Stimulated activated CD4-positive, alpha-beta T cell treated with anti-CD3 and anti-CD28 coated beads, Interleukin-1b, Interleukin-23, amount 100 ng/mL, for 1 hour (primary cell): ENCODE measurements at places on chromosomes 11 and 22.

DNA sequence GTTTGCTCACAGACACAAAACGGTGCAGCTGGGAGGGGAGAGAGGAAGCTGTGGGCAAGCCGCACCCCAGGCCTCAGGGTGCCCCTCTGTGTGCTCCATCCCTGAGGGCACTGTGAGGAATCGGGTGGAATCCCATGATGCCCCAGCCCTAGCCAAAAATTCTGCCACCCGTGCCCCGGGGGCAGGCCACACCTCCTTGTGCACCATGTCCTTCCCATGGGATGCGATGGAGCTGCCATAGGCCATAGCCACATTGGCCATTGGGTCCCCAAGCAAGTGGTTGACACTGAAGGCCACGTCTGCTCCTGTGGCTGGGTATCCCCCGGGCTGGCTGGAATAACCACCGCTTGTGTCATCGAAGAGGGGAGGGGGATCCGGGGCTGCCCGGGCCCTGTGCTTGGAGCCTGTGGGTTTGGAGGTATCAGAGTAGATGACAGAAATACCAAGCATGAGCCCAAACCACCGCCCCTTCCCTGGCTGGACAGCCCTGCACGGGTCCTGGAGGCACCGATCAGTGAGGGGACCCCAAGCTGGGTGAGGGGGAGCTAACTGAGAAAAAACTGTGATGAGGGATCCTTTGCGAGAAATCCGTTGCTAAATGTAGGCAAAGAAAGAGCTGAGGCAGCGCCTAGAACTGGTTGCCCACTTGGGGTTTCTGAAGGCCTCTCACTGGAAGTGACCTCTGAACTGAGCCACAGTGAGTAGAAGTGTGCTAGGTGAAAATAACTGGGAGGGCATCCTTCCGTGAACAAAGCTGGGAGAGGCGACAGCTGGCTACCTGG lies 863 bp downstream of the YIF1A start:
- DNase-seq: no peak

DNA sequence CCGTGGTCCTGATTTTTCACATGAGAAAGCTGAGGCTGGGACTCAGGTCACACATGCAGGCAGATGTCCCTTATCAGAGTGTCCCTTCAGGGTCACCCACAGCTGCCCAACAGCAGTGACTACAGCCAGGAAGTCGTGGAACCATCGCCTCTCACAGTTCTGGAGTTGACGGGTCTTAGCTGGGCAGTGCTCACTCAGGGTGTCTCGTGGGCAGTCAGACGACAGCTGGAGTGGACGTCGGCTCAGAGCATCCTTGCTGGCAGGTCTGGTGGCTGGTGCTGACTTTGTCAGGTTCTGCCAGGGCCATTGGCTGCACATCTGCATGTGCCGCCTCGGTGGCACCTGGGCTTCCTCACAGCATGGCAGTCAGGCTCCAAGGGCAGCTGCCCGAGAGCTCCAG lies 35.6 kb upstream of the TH start:
- DNase-seq: no peak

DNA sequence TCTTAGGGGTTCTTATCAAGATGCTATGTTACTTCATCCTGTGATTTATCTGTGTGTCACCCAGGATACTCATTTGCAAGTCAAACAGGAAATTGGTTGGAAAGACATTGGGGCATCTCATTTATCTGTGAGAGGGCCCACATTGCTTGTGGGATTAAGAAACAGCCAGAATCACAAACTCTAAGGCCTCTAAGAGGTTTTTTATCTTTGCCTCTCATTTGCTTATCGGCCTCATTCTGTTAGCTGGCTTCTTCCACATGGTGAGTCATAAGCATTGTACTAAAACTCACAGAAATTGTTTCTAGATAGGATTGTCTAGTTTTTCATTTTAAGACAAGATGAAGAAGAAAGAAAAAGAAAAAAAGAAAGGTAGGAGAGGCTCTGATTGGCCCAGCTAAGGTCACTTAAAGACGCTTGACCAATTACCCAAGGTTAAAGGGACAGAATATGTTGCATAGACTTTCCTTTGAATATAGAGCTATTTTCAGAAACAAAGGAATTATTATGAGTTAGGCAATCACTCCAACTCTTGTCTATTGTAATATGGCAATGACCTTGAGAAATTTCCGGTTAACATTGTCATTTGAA lies 121.9 kb downstream of the ARHGAP42 start:
- no peak for DNase-seq

- DNase-seq: no peak
These were observed 33.1 kb upstream of the CARD16 start for GRCh38 chr11:105078283-105078682.

DNA sequence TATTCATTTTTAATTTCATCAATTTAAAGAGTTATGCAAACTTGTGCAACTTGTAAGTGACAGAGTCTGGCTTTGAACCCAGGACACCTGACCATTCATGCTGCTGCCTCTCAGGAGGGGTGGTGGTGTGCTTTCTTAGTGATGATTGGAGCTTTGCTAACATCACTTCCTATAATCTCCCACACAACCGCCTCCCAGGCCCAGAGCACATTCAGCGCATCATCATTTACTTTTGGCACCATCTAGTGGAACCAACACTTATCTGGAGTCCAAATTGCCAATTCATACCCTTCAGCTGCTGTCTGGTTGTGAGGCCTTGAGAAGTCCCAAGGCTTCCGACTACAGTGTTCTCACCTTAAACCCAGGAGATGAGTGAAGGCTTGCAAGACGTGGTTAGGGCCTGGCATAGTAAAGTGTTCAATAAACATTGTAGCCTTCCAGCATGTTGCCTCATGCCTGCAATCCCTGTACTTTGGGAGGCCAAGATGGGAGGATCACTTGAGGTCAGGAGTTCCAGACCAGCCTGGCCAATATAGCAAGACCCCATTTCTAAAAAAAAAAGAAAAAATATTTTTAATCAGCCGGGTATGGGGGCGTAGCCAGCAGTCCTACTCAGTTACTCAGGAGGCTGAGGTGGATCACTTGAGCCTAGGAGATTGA lies 1.1 kb upstream of the TTLL1 start:
- DNase-seq: no peak

GRCh38 chr22:38213319-38213989 lies 11.7 kb downstream of the MAFF start:
- DNase-seq: no peak

DNA sequence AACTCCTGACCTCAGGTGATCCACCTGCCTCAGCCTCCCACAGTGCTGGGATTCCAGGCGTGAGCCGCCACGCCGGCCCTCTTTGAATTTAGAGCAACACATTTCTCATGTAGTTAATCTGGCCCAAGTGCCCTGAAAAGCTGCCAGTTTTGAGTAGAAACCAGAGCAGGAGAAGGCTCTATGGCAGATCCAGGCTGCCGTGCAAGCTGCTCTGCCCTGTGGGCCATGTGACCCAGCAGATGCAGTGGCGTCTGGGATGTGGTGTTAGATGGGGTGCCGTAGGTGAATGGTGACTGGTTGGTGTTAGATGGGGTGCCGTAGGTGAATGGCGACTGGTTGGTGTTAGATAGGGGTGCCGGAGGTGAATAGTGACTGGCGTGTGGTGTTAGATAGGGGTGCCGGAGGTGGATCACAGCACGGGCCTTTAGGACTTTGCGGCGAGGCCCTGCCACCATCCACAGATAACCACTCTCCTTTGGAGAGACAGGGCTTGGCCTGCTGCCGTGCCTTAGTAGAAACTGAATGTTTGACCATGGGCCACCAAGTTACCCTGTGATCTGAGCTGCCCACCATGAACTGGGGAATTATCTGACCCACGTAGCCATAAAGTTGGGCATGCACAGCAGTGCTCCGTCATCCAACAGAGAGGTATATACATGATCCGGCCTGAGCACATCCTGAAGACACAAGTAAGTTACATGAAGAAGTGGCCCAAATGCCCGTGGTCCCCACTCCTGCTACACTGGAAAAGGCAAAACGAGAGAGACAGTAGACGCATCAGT lies 32.7 kb downstream of the ASCL2 start:
- DNase-seq: no peak

DNA sequence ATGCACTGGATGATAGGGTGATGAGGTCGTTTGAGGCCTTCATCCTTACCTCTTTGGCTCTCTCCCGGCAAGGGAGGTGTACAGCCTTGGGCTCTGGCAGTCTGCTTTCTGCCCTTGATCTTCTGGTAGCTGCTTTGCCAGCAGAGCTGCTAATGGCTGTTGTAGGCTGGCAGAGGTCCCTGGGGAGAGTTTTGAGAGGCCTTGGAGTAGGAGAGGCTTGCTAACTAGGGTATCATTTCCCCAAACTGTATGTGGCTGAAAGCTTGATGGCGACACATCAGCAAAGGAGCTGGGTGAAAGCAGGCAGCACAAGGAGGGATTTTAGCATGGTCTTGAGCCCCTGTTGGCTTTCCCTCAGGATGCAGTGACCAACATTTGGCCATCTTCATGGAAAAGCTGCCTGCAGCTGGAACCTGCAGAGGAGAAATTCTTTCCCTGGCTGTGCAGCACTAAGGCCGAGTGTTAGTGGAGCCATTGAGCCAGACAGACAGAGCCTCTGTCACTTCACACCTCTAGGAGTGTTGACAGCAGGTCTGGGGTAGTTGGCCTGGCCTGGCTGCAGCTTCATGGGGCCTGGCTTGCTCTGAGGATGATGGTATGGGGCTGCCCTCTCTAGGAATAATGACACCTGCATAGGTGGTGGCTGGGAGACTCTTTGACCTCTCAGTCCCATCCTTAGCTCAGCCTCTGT lies 3.5 kb upstream of the AMPD3 start:
- no peak for DNase-seq

- DNase-seq: no peak
These were observed 21.5 kb upstream of the CABP2 start for GRCh38 chr11:67544616-67545242.

DNA sequence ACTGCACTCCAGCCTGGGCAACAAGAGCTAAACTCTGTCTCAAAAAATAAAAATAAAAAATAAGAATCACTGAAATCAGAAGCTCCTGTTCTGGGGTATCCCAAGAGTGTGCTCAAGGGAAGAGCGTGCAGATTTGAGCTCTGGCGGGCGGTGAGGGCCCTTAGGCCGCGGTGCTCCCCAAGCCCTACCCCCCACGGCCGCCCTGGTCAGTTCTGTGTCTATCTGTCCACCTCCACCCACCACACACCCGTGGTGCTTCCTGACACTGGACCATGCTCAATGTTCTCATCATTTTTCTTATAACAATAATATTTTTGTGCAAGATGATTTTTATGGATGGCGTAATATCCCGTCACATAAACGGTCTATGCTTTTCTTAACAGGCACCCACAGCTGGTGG lies 71.1 kb downstream of the RTL6 start:
- DNase-seq: no peak

DNA sequence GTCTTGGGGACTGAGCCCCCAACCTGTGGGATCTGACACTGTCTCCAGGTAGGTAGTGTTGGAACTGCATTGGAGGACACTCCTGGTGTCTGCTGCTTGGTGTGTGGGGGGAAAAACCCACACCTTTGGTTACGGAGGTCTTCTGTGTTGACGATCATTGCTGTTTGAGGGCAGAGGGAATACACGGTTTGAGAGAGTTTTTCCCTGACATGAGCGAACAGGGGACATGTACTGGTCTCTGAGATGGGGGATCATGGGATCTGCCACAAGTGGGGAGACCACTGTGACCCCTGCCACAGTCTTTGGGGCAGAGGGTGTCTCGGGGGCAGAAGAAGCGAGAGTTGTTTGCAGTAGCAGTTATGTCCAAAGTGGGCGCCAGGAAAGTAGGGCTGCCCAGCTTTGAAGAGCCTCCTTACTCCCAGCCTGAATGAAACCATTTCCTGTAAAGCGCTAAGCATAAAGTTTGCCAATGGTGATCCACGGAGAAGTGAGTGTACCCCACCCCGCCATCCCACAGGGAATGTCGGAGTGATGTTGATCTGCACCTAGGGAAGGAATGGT lies 5.4 kb upstream of the SAA2 start:
- DNase-seq: no peak

DNA sequence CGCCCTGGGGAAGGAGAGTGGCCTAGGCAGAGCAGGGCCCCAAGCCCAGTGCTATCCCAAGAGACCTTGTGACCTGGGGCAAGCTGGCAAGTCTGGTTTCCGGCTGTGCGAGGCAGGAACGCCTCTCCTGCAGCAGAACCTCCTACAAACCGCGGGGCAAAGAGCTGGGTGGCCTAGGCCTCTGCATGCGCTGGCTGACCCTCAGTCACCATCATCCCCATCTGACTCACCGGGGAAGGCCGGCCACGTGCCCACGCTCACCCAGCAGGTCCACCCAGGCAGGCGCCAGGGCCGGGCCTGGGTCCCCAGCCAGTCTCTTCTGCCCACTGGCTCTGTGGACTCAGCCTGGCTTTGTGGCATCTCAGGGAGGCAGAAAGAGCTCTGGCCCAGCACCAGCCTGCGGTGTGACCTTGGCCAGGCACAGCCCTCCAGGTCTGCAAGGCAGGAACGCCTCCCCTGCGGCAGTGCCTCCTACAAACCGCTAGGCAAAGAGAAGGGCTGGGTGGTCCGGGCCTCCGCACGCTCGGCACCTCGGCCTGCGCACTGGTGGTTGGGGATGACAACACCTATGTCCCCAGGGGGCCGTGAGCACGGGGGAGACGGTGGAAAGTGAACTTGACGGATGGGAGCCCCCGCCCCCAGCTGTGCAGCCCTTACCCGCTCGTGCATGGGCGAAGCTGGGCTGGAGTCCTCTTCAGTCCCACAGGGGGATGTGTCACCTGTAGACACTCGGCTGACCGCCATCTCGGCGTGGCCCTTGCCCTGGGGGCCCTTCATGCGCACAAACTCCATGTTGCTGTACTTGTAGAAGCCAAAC lies 38.2 kb downstream of the KIAA0930 start:
- DNase-seq: no peak

DNA sequence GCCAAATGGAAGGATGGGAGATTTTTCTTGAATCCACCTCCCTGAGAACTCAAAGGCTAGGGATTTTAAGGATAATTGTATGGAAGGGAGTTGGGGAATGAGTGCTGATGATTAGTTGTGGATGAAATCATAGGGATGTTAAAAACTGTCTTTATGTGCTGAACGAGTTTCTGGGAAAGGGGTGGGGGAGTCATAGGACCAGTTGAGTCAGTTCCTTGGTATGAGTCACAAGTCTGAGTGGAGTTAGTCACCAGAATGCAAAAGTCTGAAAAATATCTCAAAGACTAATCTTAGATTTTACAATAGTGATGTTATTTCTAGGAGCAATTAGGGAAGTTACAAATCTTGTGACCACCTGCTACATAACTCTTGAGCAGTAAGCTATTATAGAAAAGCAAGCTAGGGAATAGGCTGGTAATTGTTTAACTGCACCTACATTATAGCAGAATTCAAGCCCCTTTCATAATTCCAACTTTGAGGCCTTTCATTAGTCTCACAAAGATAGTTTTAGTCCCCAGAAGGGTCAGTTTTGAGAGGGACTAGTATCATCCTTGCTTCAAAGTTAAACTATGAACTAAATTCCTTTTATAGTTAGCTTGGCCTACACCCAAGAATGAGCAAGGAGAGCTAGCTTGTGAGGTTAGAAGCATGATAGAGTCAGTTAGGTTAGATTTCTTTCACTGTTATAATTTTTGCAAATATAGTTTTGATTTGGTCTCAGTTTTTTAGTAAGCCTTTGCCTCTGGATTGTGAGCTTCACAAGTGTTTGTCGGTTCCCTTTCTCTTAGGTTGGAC lies 668.0 kb downstream of the ETS1 start:
- DNase-seq: no peak

- DNase-seq: no peak
These were observed 130.8 kb downstream of the FCHSD2 start for GRCh38 chr11:73011126-73011817.
